ENCODE measurements at places on chromosomes 11 and 22.
A peak's percentile ranks its signal among the peaks of the same experiment; 100 is the strongest.

DNA sequence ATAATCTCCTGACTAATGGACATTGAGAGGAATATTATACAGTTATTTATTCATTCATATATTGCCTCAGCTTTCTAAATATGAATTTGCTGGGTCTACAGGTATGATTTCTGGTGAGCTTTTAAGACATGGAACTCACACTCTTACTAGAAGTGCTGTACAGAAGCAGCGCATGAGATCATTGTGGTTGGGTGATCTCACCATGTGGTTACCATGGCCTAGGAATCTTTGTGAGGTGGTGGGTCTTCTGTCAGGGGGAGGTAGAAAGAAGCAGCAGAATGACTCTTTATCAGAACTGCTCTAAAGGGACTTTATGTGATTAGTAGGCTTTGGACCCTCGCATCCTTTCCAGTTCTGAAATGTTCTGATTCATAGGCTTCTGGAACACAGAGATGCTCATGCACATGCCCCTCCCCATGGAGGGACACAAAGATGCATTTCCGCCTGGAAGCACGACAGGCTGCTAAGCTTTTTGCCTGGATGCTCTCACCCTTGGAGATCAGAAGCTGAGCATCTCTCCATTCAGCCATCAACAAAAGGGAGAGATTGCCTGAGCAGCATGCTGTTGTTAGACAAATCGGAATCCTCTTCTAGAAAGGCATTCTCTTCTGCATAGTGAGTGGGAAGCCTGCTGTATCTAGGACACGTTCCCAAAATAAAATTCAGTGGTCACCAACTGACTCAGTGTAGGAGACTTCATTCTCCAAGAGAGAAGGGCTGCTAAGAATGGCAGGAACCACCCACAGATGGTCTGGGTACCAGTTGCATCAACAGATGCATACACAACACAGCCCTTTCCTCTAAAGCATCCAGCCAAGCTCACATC lies 51.3 kb downstream of the KIRREL3 start:
- DNase-seq, result no peak

GRCh38 chr11:38796281-38796680 lies 2198.2 kb upstream of the RAG2 start:
- no peak for DNase-seq

GRCh38 chr11:117612177-117612576 lies 184.8 kb downstream of the DSCAML1 start:
- DNase-seq, result no peak

DNA sequence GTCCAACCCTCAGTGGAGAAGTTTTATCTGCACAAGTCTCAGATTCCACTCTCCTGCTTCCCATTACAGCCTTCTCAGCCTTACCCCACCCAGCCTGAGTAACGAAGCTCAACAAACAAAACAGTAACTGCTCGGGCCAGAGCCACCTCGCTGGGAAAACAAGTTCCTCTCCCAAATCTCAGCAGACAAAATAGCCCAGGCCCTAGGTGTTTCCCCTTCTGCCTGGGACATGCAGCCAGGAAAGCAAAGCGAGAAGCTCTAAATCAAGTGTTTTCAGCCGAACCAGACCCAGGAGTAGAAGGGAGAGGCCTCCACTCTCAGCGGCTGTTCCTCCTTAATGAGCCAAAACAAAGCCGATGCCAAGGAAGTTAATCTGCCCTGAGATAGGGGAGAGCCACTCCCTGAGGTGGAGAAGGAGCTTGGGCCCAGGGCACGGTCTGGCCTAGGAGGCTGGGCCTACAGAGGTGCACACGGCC lies 44.0 kb downstream of the LIF start:
- peak; percentile 80 for DNase-seq

DNA sequence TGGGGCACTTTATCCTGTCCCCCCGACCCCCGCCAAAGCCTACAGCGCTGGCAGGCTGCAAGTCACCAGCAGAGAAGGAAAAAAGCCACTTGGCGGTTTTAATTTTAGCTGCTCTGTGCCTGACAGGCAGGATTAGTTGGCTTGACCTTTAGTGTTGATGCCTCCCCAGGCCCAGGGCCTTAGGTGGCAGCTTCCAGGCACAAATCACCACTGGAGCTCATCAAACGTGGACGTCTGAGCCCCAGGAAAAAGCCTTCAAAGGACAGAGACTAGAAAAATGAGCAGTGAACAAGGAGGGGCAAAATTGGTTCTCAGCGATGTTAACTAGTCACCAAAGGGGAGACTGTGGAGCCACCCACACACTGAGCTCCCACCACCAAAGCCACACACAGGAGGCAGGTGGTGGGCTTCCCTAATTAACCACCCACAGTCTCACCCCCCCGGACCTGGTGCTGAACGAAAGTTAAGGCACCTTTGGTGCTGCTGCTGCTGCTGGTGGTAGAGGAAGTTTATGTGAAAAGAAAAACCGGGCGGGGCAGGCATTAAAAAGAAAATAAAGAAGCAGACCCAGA lies 4.4 kb upstream of the PYGM start:
- DNase-seq, result no peak

- no peak for DNase-seq
Observed at GRCh38 chr11:131851964-131852755, 481.7 kb downstream of the NTM start.

- no peak for DNase-seq
Observed at GRCh38 chr11:1520663-1521267, 34.2 kb upstream of the MOB2 start.

DNA sequence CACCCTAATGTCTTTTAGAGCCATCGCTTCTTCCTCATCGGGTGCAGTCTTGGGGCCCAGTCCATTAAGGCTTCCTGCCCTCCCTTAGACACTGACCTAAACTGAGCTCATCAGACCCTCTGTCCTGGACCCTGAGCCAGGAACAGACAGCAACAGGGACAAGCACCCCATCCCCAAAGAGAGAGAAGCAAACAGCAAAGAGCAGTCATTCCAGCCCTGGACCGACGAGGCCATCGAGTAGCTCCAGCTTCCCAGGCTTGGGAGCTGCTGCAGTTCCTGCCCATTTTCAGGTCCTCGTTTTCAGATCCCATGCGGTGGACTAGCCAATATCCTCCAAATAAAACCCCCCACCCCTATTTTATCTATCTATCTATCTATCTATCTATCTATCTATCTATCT lies 25.8 kb upstream of the CACNG2 start:
- no peak for DNase-seq

DNA sequence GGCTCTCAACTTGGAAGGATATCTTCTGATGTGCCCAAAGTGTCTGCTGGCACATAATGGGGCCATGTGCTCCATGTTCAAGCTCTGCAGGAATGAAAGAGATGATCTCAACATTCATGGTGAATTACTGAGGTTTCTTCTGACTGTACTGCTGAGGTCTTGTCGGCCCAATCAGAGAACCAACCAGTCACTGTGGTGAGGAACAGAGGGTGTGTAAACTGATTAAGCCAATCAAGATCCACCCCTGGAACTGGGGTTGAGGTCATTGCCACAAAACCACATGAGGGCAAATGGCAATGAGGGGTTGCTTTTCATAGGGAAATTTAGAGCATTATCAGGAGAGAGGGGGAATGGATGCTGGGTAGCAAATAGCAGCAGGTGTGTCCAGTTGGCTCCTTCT lies 152.3 kb upstream of the RAG2 start:
- no peak for DNase-seq

DNA sequence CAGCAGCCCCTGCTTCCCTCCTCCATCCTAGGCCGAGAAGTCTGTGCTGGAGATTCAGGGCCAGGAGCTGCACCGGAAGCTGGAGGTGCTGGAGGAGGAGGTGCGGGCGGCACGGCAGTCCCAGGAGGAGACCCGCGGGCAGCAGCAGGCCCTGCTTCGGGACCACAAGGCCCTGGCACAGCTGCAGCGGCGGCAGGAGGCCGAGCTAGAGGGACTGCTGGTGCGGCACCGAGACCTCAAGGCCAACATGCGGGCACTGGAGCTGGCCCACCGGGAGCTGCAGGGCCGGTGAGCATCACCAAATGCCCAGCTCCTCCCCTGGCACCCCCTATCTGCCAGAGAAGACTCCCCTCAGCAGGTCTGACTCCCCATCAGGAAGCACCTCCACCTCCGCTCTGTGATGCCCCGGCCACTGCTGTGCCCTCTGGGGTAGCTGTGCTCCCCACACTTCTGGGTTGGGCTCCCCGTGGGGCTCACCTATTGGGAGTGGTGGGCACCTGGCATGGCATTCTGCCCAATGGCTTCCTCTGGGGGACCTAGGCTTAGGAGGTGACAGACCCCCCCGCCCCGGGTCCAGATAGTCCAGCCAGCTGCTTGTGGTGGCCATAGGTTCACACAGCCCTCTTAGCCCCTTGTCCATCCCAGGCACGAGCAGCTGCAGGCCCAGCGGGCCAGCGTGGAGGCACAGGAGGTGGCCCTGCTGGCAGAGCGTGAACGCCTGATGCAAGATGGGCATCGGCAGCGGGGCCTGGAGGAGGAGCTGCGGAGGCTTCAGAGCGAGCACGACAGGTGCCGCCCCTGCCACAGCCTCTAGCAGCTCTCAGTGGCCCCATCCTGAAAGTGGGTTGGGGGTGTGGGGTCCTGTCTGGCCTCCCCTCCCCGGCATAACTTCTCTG lies 6.6 kb upstream of the RPS6KA4 start:
- no peak for DNase-seq

DNA sequence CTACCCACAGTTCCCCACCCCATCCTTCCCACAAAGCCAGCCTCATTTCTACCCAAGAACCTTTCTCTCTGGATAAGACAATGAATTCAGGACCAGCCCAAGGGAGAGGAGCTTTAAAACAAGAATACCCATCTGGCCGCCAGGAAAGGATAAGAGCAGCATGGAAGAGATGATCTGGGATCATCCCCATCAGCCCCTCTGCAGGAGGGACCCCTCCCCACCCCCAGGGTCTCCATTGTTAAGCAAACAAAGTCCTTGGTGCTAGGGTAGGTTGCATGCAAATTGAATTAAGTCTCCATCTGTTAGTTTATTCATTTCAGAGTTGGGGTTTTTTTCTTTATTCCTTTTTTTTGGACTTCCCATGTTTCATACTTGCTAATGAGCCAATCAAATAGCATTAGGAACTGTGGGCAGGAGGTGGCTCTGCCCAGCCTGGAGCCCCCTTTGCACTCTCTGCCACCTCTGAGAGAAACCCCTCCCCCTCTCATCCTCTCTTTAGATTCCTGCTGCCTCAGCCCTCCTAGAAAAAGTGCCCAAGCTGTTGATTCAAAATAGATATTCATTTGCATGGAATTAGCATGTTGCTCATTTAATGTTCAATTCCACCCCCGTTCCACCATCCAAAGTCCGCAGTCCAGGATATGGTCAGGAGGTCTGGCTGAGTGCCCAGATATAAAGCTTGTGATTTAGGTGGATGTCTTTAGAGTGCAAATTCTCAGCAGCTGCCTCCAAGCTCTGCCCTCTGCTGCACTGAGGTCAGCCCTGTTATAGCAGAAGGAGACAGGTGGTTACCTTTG lies 138.5 kb upstream of the NCAM1 start:
- no peak for DNase-seq

DNA sequence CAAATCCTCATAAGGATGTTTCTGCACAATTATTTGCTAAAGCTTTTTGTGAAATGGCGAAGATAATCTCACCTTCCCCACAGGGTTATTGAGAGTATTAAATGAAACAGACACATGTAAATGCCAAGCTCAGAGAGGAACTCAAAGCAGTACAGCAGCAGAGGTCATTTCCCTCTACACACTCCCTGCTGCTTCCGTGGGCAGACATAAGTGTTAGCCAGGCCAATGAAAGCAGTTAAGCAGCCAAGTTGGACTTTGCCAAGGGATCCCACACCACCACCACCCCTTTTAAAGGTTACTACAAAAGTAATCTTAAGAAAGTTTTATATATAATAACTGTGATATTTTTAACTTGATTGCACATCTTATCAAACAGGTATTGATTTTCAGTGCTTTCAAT lies 4.0 kb upstream of the FAM111A start:
- no peak for DNase-seq

DNA sequence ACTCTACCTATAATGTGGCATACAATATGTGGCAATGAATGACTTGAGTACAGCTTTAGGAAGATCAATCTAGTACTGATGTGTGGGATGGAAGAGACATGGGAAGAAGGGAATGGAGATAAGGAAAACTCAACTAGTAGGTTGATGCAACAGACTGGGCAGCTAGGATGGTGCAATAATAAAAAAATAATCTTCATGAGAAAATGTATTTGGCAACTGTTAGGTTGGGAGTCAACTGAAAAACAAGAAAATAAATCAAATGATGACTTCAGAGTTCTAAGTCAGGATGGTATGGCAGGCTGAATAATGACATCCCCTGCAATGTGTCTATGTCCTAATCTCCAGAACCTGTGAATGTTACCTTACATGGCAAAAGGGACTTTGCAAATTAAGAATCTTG lies 236.8 kb upstream of the PITPNB start:
- DNase-seq, result no peak

GRCh38 chr11:60305906-60306619 lies 21.0 kb upstream of the MS4A6E start:
- no peak for DNase-seq

DNA sequence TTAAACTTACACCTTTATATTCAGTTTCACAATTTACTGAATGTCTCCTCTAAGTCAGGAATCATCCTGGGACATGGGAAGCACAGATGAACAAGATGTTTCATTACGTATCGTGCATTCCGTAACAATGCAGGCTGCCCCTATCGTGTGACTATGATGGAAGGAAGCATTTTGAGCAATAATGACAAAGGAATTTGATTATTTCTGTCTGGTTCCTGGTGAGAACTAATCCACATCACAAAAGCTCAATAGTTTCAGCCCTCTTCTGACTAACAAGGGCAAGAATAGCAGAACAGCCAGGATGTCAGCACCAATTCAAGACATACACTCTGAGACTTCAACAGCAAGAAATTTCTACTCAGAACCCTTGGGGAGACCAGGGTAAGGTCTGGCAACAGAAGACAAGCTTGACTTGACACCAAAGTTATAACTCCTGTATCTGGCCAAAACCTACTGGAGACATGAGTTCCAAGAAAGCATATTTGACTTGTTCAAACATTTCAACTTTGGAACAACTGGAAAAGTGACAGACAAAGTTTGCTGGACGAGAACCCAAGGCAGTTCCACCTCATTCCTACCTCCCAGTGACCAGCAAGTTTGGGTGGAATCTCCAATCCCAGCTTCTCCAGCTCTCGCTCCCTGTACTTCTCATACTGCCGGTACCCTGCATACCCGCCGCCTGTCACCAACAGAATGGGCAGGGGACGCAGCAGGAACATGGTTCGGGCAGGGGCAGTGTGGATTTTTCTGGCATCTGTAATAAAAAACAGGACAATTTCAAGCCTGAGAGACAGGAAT lies 14.3 kb downstream of the PISD start:
- no peak for DNase-seq

GRCh38 chr22:48091656-48092223 lies 1329.3 kb downstream of the TBC1D22A start:
- no peak for DNase-seq

DNA sequence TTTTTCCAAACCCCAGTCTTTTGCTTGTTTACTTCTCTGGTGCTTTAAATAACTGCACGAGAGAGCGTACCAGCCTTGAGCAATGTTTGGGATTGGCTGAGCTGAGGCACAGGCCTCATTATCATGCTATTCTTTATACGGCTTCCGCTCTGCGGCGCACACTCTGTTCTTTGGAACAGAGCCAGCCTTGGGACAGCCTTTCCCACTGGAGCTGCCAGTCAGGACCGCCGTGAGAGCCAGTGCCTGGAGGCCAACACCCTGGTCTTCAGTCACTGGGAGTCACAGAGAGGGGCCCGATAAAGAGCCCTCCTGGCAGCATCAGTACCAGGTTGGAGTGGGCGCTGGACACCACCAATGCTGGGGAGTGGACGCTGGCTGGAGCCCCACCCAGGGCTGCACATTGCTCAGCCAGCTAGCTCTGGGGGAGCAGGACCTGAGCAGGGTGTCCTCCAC lies 125.6 kb downstream of the BCR start:
- DNase-seq, result no peak

GRCh38 chr11:43021466-43021865 lies 290.3 kb upstream of the API5 start:
- peak; percentile 7 for DNase-seq

- DNase-seq, result no peak
Observed at GRCh38 chr11:48066881-48067800, 86.8 kb downstream of the PTPRJ start.

All from NCI-H446 (cell line).